NCI-H510A (cell line): ENCODE measurements at places on chromosomes 3 and 15.
A peak's percentile ranks its signal among the peaks of the same experiment; 100 is the strongest.

DNA sequence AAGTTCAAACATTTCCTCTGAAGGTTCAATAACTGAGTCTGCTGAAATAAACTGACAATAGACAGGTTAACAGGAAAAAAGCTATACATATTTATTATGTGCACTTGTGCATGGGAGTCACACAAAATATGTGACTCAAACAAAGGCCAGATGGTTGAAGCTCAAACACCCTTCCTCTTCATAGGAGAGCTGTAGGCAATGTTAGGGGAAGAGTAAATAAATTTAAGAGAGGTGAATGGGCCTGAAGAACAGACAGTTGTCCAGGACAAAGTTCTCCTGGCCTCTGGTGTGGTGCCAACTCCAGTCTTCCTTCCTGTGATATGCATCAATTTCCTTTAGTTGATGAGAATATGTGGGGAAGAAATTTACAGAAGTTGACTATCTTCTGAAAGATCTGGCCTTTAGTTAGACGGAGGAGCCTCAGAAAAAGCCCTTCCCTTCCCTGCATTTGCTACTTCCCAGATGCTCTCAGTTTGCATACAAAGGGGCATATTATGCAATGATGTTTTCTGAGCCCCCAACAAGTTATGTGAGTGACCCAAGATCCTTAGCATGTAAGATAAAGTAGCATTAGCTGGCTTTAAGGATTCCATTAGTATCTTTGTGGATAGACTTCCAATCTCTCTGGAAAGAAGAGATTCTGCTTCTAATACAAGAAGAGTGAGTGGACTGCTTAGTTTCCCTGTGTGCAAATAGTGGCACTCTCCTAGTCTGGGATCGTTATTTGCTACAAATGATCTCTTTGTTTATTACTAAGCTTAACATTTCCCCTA lies 96.4 kb upstream of the IGSF10 start:
- DNase-seq, result no peak

GRCh38 chr3:52121464-52121805 lies 32.8 kb downstream of the POC1A start:
- no peak for DNase-seq

DNA sequence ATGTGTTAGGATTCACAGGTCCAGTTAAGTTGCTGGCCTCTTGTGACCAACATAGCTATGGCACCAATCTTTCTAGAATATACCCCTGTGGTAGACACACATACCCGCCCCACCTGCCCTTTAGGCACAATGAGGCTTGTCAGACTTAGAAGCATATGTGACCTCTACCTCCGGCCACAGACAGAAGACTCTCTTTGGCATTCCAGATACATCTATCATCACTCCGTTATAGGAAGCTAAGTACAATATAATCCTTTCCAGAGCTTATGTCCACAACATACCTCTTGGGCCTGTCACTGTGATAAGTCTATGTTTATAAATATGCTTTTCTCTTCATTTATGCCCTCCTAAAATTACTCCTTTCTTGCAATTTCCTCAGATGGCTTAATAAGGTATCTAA lies 39.8 kb downstream of the CD47 start:
- DNase-seq, result no peak

GRCh38 chr3:120472121-120472844 lies 21.5 kb upstream of the FSTL1 start:
- DNase-seq, result no peak

DNA sequence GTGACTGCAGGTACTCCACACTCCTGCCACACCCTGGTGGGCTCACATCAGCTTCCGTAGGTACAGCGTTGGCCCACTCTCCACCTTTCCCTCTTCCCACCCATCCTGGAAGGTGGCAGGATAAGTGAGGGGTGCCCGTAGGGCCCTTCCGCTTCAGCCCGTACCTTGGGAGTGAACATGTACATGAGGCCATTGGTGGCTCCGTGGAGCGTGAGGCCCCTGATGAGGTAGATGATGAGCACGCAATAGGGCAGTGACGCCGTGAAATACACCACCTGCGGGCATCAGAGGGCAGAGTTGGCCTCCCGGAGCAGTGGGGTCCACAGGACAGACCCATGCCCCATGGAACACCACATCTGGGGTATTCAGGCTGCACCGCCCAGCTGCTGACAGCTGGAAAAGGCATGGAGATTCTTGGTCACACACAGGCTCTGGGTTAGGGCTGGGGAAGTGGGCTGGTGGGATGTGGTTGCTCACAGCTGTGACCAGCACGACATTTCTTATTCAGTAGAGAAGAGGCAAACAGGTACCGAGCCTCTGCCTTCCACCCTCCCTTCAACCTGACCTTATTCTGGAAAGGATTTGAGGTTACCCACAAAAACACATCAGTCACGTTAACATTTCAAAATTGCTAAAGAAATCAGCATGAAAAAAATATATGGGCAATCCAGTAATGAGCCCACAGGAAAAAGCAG lies 23.8 kb downstream of the SLC6A20 start:
- no peak for DNase-seq

GRCh38 chr3:23685541-23686258 lies 120.1 kb upstream of the UBE2E1 start:
- no peak for DNase-seq

- no peak for DNase-seq
Measured at GRCh38 chr3:17585394-17586325, 156.8 kb downstream of the TBC1D5 start.

DNA sequence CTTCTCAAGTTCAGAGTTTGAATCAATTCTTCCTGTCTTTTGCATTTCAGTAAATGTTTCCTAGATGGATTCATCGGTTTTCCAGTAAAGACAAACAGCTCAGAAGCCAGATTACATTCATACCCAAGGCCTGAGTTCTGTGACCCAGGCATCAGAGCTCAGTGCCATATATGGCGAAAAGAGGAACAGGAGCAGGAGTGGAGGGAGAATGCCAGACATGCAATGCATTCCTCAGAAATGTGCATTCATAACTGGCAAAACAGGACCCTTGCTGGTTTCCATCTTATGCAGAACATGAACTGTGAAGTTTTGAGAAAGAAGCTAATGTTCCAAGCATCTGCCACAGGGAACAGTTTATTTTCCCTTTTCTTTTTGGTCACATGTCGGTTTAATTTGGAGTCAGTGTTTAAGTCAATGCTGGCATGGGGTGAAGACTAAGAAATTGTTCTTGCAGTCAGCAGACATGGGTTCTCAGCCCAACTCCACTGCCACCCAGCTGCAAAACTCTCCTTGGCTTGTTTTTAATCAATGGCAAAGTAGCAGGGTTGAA lies 116.5 kb downstream of the LPP start:
- no peak for DNase-seq

GRCh38 chr3:71132995-71133730 lies 450.4 kb downstream of the FOXP1 start:
- peak; percentile 18 for DNase-seq

DNA sequence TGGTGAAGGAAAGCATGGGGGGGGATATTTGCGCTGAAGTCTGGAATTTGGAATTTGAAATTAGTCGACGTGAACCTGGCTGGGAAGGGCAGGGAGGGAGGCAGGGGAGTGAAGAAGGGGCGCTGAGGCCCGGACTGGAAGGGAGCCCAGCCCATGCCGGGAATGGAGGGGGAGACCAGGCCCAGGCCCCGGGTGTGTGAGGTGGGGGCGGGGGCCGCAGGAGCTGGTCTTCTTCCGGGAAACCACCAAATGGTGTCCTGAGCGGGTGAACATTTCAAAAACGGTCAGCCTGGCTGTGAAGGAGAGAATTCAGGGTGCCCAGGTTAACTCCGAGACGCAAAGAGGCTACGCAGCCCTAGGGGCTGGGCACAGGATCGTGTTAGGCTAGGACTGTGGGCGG lies 497 bp upstream of the PRR20G start:
- DNase-seq, result no peak

DNA sequence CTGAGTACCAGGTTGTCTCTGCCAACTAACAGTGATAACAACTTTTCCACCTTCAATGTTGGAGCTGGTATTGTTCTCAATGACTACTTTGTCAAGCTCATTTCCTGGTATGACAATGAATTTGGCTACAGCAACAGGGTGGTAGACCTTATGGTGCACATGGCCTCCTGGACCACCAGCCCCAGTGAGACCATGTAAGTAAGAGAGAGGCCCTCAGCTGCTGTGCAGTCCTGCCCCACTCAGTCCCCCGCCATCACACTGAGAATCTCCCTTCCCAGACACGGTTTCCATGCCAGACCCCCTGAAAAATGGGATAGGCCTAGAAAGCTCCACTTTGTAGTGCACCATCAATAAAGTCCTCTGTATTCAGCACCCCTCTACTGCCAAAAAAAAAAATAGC lies 56.1 kb downstream of the PIK3CB start:
- DNase-seq, result no peak

DNA sequence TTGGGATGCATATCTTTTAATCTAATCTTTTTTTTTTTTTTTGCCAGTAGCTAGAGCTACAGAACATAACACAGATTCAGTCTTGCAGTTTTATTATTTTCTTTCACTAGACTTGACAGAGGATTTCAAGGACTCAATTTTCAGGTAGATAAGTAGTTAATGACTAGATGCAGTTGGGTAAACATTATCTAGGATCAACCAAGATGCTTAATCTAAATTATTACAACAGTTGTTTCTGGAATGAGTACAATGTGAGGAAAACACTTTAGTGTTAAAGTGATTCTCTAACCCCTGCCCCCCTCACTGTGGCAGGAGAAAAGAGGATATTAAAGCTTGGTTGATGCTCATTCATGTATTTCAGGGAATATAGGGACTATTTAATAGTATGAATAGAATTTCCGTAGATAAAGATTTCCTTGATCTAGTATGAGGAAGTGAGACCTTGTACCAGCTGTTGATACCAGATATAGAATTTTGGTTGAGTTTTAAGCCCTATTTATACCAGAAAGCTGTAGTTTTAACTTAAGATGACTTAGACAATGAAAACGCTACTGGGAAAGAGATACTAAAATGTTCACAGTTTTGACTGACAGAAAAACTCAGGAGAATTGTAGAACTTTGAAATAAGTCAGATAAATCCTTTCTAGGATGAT lies 389.0 kb upstream of the C2CD4B start:
- no peak for DNase-seq

DNA sequence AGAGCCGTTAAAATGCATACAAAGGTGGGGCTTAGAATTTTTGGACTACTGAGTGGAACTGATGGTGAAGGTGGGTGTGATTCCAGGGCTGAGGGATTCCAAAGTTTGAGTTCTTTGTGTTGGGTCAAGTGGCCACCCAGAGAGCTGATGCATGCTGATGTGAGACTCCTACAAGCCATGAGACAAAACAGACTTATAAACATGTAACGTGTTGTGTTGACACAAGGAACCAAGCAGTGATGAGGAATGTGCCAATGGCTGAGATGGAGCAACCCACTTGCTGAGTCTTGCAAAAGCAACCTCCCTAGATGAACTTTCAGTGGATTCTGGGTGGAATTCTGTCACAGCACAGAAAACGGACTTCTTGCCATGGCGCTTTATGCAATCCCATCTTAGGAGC lies 289.0 kb downstream of the TLE3 start:
- DNase-seq, result no peak

GRCh38 chr3:24373198-24373959 lies 121.3 kb downstream of the THRB start:
- no peak for DNase-seq

GRCh38 chr15:101481917-101482525 lies 7.5 kb downstream of the PCSK6 start:
- DNase-seq, result no peak
